A375 (cell line): ENCODE measurements at places on chromosomes 6 and 20. TPM values are rescaled to one million over a fixed set of nuclear protein-coding genes. Genes with fewer than 3 reads are reported as not detected.

BPIFB1 gene
- total RNA-seq, result 0.24 and 0.30 TPM in 2 replicates

TBXT gene
- total RNA-seq, result not detected in 2 replicates

PXT1 gene
- not detected in 2 replicates for total RNA-seq

LY6G6D gene
- not detected in 2 replicates for total RNA-seq

SSTR4 gene
- total RNA-seq, result not detected in 2 replicates
